CD8-positive, alpha-beta T cell (primary cell): ENCODE measurements at places on chromosomes 4 and X.

DNA sequence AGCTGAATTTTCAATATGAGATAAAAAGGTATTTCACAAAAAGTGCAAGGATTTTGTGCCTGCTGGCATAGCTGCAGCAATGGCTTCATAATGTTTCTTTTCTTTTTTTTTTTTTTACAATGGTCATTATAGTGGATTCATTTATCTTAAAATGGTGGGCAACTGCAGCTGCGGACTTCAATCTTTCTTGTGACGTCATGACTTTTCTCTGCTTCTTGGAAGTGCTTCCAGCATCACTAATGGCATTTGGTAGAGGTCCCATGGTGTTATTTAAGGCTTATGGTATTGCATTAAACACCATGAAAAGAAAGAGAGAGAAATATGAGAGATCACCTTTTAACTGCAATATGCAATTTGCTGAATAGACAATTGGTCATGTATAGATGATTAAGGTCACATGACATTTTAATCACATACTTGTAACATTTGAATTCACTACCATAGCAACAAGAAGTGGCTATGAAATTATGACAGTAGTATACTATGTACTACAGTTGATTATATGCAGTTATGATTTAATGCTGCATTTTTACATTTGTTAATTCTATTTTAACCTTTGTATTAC, 684.0 kb upstream of the AADAT start:
- DNase-seq: no peak

GRCh38 chr4:152601156-152601555, 65.3 kb upstream of the FBXW7 start:
- no peak for DNase-seq

DNA sequence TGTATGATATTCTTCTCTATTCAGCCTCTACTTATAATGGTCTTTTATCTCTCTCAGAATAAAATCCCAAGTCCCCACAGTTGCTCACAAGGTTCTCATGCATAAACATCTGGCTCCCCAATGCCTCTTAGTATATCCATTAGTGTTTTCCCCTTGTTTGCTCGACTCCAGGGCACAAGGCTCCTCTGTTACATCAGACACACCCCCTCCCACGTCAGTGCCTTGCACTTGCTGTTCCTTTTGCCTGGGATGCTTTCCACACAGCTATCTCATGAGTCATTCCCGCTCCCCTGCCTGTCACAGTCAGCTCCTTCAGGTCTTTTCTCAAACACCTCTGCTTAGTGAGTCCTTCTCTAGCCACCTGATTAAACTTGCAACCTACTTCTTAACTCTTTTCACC, 260.2 kb downstream of the IL1RAPL1 start:
- DNase-seq: no peak

- no peak for DNase-seq
These were observed 1.3 kb downstream of the NKRF start for GRCh38 chrX:119604766-119605463.

DNA sequence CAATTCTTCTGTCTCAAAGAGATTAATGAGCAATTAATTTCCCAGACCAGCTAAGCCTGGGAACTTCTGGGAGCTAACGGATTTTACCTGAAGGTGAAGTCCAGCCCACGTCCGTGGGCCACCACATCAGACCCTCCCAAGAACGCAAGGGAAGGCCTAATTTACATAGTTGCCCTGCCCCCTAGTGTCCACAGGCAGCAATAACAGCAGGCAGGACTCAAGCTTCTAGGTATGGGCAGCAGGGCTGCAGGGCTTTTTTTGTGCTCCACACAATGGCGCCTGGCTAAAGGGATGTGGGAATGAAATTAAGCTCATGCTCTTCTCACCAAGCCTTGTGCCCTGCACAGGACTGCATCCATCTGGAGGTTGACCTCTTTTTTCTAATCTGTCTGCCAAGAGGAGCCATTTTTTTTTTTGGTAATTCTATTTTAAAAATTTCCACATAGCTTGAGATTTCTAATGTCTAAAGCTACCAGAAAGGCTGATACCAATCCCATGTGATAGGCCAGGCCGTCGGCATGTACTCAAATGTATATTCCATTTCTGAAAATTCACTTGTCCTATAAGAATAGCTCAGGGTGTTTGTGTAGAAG, 111.9 kb upstream of the TMEM164 start:
- peak; percentile 1 for DNase-seq

- DNase-seq: no peak
These were observed 394.6 kb downstream of the PCDH7 start for GRCh38 chr4:31114816-31115215.

- no peak for DNase-seq
These were observed 7.2 kb upstream of the PPEF2 start for GRCh38 chr4:75909405-75909804.

GRCh38 chr4:94219402-94219801, 11.7 kb downstream of the SMARCAD1 start:
- no peak for DNase-seq

DNA sequence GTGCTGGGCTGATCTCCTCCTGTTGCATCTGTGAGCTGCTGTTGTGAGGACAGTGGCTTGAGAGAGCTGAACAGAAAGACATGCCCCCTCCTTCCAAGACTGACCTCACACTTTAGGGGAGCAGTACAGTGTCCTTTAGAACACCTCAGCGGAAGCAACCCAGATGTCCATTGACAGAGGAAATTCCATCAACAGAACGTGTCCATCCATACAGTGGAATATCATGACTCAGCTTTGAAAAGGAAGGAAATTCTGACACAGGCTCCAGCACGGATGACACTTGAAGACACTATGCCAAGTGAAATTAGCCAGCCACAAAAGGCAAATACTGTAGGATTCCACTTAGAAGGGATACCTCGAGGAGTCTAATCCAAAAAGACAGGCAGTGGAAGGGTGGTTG, 103.5 kb downstream of the GPR143 start:
- DNase-seq: no peak
